Chondrocyte (in vitro differentiated cells): ENCODE measurements at places on chromosomes 4 and X. TPM values are rescaled to one million over a fixed set of nuclear protein-coding genes. Genes with fewer than 3 reads are reported as not detected.

- DNase-seq, result no peak
Observed at GRCh38 chrX:16979226-16979625, 32.8 kb downstream of the REPS2 start.

The MTNR1A gene
- 0.44 TPM in 1 of 3 replicates, not detected in the others for total RNA-seq

- DNase-seq, result no peak
Observed at GRCh38 chr4:160350944-160351343, 1248.1 kb downstream of the RAPGEF2 start.

DNA sequence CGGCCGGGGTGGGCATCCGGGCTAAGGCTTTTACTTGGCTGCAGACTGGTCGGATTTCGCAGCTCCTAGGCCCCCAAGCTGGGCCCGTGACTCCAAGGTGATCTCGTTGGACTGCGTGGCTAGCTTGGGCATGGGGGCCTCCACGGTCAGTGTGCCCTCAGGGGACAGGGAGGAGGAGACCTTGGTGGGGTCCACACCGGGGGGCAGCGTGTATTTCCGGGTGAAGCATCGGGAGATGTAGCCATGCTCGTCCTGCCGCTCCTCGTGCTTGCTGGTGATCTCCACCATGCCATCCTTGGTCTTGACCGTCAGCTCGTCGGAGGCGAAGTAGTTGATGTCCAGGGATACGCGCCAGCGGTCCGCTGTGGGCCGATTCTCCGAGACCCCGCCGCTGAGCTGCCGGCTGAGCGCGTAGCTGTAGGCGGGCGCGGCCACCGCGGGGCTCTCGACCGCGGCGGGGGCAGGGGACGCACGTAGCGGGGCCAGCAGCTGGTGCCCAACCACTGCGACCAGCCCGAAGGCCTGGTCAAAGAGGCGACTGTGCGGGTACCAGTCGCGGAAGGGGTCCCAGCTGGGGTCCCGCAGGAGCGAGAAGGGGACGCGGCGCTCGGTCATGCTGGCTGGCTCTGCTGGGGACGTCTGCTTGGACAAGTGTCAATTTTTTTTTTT is 881 bp upstream of the CACNA1F start:
- DNase-seq, result no peak

DNA sequence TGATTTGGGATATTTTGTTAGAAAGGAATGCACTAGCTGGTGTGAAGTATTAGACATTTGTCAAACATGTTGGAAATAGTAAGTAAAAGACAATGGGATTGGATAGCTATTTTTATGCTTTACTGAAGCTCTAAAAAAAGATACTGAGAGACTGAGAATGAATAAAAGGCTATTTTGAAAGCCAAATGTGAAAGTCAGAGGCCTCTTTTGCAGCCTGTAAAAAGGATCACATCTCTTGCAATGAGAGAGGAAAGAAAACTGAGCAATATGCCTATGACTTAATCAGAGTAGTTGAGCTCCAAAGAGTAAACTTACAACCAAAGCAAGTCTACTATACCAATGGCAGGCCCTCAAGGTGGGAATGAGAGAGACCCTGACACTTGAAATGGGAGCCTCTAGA is 212.6 kb upstream of the LCORL start:
- DNase-seq, result no peak

The PGAM4 gene
- total RNA-seq, result not detected in 3 replicates

- no peak for DNase-seq
Observed at GRCh38 chrX:133983256-133983973, 2.0 kb downstream of the GPC3 start.

The RAB39B gene
- 2.0 to 3.1 TPM (median 3.1 TPM) in 3 replicates for total RNA-seq

The SPIN2A gene
- 0.54 to 2.3 TPM (median 1.0 TPM) in 3 replicates for total RNA-seq

GRCh38 chr4:3071811-3072210 is 2.5 kb downstream of the HTT-AS start:
- DNase-seq, result no peak

GRCh38 chr4:27040356-27040755 is 179.7 kb downstream of the STIM2 start:
- no peak for DNase-seq

DNA sequence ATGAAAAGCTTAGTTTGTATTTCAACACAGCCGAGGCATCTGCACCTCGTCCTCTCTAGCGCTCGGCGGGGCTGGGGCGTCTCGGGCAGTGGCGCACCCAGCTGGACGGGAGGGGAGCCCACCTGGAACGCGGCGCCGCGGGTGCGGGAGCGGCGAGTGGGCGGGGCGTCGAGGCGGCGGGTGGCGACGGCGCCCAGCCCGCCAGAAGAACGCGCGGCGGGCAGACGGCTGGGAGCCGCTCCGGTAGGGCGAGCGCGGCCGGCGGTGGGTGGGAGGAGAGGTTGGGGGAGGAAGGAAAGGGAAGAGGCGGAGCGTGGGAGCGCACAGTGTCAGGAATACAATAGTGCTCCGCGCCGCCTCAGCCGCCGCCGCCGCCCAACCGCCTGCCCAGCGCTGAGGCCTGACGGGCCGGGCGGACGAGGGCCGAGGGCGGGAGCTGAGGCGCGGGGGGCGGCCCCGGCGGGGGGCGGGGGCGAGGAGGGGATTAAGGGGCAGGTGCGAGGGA is at the start of gene JADE3:
TSS of gene JADE3 (plus strand) at position 324 of the 505 bp plus-strand sequence. CDS start 72,474 bp downstream, outside the sequence.
- DNase-seq, result no peak

DNA sequence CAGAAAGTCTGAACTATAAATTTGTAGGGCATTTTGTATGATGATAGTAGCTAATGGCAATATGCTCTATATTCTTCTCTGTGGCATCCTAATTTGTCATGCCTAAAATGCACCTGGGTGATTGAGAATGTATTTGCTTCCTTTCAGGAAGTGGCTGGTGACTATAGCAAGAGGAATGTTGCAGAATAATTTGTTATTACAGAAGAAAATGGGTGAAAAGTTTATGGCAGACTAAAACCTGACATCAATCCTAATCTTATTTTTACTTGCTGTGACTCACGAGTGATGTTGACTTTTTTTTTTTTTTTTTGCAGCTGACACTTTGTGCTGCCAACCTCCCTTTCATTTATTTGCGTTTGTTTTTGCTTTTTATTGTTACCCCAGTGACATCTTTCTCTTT is 141.1 kb downstream of the MSL3 start:
- no peak for DNase-seq

The EIF4E gene
- total RNA-seq, result 66.1 to 79.6 TPM (median 68.8 TPM) in 3 replicates

The SHROOM4 gene
- total RNA-seq, result 5.5 to 7.5 TPM (median 6.4 TPM) in 3 replicates

The EXOC1L gene
- not detected in 3 replicates for total RNA-seq

- no peak for DNase-seq
Observed at GRCh38 chr4:184281231-184282139, 63.8 kb upstream of the ENPP6 start.

GRCh38 chrX:26649534-26649933 is 433.6 kb downstream of the MAGEB5 start:
- DNase-seq, result no peak

The NUDT11 gene
- 8.9 to 11.8 TPM (median 10.6 TPM) in 3 replicates for total RNA-seq

The MAGEA1 gene
- total RNA-seq, result not detected in 3 replicates

DNA sequence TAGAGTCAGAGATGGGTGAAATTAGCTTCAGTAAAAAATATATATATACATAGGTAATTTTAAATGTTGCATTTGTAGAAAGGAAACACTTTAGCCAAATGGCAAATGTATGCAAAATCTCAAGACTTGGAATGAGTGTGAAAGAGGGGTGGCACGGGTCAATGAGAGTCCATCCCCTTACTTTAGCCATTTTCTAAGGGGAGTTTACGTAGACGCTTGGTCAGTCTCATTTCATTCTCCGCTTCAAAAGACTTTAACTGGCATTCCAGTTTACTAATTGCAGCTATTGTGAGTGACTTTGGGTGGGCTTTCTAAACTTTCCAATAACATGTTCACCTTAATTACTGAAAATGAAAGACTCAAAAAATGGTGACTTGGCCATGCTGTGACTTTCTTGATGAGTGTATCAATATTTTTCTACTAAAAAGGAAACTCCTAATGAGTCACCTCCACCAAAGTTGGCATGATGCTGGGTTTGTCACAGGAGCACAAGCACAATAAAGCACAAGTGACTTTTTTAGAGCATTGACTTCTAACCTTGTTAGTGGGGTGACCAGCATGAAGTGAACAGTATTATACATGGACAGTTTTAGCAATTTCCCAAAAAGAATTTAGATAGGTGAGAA is 356.0 kb upstream of the RASGEF1B start:
- DNase-seq, result no peak

DNA sequence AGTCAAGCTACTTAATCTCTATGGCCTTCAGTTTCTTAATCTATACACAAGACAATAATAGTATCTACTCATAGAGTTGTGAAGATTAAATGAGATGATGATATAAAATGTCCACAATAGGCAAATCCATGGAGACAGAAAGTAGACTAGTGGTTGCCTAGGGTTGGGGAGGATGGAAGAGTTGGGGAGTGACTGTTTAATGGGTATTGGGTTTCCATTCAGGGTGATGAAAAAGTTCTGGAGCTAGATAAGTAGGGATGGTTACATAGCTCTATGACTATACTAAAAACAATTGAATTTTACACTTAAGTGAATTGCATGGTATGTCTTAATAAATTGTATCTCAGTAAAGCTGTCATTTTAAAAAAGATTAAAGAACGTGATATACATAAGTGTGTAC is 35.7 kb downstream of the BCORL1 start:
- no peak for DNase-seq

- DNase-seq, result no peak
Observed at GRCh38 chr4:183757060-183757459, 98.0 kb downstream of the TRAPPC11 start.

- DNase-seq, result no peak
Observed at GRCh38 chr4:7539659-7540058, 104.9 kb upstream of the PSAPL1 start.

- no peak for DNase-seq
Observed at GRCh38 chr4:153418558-153418957, 47.6 kb upstream of the TMEM131L start.

DNA sequence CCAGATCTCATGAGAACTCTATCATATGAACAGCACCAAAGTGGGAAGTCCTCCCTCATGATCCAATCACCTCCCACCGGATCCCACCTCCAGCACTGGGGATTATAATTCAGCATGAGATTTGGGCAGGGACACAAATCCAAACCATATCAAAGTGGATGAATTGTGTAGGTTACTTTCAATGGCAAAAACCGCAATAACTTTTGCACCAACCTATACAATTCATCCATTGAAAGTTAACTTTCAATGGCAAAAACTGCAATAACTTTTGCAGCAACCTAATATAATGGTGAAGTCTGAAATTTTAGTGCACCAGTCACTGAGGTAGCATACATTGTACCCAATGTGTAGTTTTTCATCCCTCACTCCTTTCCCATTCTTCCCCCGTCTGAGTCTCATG is 16.6 kb downstream of the STK32B start:
- DNase-seq, result no peak

The ARX gene
- total RNA-seq, result not detected in 3 replicates

GRCh38 chr4:177128306-177128705 is 181.4 kb upstream of the NEIL3 start:
- DNase-seq, result no peak

The TCEANC gene
- total RNA-seq, result 2.0 to 3.2 TPM (median 2.5 TPM) in 3 replicates

DNA sequence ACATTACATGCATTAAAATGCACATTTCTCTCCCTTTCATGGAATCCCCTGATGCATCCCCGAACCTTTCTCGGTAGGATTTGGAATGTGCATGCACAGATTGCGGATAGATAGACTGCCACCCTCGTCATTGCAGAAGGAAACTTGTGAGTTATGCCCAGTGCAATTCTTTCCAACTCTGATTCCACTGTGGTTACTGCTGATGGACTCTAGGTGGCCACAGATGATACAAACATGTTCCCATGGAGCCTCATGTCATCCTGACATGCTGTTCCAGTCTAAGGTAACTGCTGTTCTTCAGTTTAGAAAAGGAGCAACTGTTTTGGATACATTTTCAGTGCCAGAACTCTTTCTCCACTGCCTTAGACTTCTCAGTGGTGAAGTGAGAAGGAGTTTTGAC is 9.1 kb upstream of the VCX3B start:
- DNase-seq, result no peak

GRCh38 chr4:52367282-52367830 is 291.7 kb downstream of the USP46 start:
- DNase-seq, result no peak

DNA sequence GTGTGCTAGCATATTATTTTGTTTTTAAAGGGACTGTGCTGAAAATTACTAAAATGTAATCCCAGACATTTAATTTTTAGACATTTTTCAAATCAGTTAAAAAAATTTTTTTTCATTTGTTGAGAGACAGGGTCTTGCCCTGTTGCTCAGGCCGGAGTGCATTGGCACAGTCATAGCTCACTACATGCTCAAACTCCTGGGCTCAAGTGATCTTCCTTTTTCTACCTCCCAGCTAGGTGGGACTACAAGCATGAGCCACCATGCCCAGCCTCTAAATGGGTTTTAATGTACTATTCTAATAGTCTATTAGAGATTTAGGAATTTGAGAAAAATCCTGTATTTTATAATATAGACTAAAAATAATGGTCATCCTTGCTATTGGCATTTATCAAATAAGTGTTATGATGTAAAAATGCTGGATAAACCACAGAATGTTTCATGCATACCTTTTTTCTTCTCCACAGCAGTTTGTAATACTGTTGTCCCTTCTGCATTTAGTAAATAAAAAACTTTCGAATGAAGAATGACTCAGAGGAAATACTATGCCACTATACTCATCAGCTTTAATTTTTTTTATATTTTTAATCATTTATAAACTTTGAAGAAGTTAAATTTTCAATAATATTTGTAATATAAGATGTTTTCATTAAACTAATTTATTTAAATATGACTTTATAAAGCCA is 29.9 kb downstream of the CPEB2 start:
- DNase-seq, result no peak

- DNase-seq, result no peak
Observed at GRCh38 chrX:39162322-39162735, 361.1 kb downstream of the MID1IP1 start.

The AP1S2 gene
- total RNA-seq, result 59.1 to 72.5 TPM (median 68.4 TPM) in 3 replicates
